ENCODE measurements at places on chromosomes 13 and 19.

DNA sequence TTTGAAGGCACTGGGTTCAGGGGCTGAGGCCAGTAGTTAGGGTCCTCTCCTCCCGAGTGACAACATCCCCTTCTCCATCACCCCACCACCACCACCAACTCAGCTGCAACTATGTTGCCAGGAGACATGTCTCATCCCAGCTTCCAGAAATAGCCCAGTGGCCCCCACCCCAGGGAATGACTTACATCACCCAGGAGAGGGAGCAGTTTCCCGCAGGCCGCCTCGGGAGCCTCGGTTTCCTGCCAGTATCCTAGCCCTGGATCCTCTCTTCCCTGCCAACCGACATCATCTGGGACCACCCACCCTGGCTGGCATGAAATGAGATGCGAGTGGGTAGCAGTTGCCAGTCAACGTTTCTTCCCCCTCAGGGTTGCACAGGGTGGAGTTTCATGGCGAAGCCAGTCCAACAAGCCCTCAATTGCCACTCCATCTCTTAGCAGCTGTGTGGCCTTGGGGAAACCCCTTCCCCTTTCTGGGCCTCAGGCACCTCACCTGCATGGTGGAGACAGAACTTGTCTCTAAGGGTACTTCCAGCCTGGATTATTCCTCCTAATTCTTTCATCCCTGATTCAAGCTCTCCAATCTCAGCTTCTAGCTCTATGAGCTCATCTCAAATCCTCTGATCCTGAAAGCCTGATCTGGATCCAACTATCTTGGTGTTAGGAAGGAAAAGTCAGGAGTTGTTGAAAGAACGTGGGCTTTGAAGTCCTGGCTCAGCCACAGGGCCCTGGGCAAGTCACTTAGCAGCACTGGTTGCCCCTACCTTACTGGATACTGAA is 3.9 kb upstream of the GSK3A start:
- DNase-seq, result no peak

DNA sequence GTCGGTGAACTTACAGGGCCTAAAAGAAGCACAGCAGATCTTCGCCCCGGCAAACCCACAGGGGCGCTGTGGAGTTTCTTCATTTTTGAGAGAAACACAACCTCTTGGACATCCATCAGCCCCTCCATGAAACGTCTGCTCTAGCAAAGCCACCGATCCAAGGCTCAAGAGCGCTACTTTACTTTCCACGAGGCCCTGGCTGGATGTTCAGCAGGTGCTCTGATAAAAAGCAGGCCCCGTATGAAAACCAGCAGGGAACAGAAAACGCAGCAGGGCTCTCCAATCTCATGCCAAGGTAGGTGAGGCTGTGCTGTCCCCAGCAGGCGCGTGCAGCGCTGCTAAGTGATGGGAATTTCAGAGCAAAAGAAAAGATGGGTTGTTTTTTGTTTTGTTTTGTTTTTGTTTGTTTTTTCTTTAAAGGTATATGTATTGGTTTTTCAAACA is 86.7 kb downstream of the IRS2 start:
- no peak for DNase-seq

DNA sequence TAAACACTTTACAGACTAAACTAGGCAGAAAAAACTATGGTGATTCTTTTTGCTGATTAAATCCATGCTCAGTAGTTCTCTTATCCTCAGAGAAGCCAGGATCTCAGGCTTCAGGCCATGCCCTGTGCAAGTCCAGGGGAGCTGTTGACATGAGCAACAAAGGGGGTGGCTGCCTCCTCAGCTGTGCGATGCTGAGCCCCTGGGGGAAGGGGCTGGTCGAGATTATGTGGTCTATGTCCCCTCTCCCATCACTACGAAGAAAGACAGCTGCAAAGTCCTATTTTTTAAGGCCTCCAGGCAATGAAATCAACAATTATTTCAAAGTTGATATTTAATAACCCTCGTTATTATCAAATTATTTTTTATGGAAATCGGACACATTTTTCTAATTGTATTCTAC is 37.0 kb downstream of the IRS2 start:
- no peak for DNase-seq

- DNase-seq, result no peak
Observed at GRCh38 chr19:8231073-8231604, 22.0 kb downstream of the CERS4 start.

Data from activated CD8-positive, alpha-beta memory T cell treated with anti-CD3 and anti-CD28 coated beads for 1 hour (primary cell).